ENCODE measurements at places on chromosomes 12 and 14.

DNA sequence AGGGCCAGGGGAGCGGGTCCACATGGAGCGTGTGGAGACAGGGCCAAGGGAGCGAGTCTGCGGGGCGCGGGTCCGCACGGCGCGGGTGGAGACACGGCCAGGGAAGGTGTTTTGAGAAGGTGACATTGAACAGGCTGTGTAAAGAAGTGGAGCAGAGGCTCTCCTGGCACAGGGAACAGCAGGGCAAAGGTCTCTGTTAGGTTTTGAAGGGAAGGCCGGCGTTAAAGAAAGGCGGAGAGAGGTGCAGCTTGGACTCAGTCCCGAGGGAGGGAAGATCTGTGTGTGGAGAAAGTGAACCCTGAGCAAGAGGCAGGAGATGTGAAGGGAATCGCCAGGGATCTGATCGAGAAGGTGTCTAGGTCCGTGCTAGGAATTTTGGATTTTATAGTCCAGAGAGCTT, 1.8 kb downstream of the PXMP2 start:
- DNase-seq, result no peak

DNA sequence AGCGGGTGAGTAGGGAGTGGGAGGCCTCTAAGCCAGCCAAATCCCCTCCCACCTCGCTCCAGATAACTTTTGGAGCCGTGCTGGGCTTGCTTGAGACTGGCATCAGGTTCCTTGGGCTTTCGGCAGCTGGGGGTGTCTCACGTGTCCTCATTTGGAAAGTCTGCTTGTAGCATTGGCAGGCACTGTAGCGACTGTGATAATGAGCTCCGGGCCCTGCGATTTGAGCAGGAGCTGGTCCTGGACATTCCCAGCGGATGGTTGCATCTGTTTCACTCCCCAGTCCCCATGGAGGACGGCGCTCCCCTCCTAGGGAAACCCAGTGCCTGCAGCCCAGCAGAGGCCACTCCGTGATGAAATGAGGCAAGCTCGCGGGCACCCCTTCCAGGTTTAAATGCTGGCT, 49.4 kb downstream of the DGLUCY start:
- no peak for DNase-seq

GRCh38 chr14:103763730-103764488, 48.3 kb downstream of the ZFYVE21 start:
- DNase-seq, result no peak

- DNase-seq, result no peak
Measured at GRCh38 chr12:22687361-22688076, 62.5 kb downstream of the ETNK1 start.

- no peak for DNase-seq
Measured at GRCh38 chr12:41981758-41982157, 162.9 kb downstream of the GXYLT1 start.

DNA sequence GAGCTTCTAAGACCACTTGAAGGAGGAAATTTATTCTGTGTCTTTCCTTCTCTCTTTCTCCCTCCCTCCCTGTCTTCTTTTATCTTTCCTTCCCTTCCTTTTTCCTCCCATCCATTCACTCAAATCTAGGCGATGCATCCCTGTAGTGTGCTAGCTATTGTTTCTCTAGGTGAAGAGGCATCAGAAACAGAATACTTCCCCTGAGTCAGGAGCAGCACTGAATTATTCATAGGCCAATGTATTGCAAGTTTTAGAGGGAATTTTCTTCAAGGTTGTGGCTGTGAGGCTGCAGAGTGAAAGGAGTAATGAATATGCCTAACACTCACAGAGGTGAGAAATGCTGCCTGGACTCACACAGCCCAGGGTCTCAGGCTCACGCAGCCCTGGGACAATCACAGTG, 23.2 kb downstream of the CCDC177 start:
- no peak for DNase-seq
